Activated T-helper 9 cell treated with anti-CD3 and anti-CD28 coated beads, Interleukin-2, amount 50 U/mL, for 16 hours (primary cell): ENCODE measurements at places on chromosomes 12 and 14.

- no peak for DNase-seq
Measured at GRCh38 chr14:50335989-50336824, 24.1 kb downstream of the DMAC2L start.

DNA sequence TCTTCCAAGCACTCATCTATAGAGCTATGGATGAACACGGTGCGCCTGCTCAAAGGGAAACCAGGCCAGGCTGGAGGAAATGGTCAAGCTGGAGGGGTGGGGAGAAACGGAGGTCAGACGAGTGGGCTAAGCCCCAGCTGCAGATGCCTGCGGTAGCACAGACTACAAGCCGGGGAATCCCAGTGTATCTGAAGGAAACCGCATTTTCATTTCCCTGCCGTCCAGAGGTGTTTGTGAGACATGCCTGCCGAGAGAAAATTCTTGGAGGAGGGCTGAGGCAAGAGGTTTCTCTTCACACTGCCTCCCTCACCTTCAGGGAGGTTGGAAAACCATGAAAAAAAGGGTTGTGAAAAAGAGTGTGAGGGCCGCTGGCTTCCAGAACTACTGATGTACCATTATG lies 102.0 kb upstream of the FOXN3 start:
- DNase-seq = no peak

- no peak for DNase-seq
Measured at GRCh38 chr14:57479197-57479596, 14.5 kb downstream of the CCDC198 start.

DNA sequence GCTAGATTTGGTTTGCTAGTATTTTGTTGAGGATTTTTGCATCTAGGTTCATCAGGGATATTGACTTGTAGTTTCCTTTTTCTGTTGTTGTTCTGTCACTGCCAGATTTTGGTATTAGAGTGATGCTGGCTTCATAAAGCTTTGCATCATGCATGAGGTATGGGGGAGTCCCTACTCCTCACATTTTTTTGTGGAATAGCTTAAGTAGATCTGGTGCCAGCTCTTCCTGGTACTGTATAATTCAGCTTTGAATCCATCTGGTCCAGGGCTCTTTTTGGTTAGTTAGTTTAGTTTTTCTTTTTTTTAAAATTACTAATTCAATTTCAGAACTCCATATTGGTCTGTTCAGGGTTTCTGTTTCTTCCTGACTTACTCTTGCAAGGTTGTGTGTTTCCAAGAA lies 59.4 kb downstream of the LRRIQ1 start:
- DNase-seq = no peak

DNA sequence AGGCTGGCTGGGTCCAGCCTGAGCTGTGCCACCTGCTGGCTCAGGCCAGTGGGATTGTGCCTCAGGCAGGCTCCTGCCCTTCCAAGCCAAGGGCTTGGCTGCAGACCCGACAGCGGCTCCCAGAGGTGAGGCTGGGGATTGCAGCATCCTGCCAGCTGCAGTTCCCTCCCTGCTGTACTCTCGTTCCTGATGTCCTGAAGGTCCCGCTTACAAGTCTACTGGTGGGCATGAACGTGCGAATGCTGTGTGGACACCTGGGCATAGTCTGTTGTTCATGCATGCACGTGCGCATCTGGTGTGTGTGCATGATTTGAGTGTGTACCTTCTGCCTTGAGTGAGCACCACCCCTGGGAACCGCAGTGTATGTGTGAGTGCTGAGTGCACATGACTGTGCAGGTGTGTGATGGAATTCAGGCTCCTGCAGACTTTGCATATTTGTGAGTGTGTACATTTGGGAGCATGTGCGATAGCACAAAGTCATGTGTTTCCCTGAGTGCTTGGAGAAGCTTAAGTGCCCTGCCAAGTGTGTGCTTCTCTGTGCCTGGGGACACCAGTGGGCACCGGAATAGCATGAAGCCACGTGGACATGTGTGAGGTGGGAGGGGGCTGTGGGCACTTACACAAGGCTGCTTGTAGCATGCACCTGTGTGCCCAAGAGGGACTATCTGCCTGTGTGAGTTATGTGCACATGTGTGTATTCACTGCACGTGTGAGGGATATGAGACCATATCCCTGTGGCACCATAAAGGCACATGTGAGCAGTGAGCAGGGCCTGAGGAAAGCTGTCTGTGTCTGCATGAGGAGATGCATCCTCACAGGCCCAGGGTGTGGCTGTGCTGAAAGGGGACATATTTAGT lies 19.3 kb upstream of the KRT7 start:
- peak; percentile 18 for DNase-seq

GRCh38 chr12:89621521-89621920 lies 87.1 kb downstream of the ATP2B1 start:
- no peak for DNase-seq
